NCI-H1048 (cell line): ENCODE measurements at places on chromosomes 12 and 14.

- no peak for DNase-seq
Observed at GRCh38 chr14:30053103-30053502, 125.5 kb upstream of the PRKD1 start.

- DNase-seq, result no peak
Observed at GRCh38 chr12:75818863-75819262, 212.7 kb downstream of the PHLDA1 start.

- DNase-seq, result no peak
Observed at GRCh38 chr14:53365486-53366130, 212.5 kb upstream of the DDHD1 start.

DNA sequence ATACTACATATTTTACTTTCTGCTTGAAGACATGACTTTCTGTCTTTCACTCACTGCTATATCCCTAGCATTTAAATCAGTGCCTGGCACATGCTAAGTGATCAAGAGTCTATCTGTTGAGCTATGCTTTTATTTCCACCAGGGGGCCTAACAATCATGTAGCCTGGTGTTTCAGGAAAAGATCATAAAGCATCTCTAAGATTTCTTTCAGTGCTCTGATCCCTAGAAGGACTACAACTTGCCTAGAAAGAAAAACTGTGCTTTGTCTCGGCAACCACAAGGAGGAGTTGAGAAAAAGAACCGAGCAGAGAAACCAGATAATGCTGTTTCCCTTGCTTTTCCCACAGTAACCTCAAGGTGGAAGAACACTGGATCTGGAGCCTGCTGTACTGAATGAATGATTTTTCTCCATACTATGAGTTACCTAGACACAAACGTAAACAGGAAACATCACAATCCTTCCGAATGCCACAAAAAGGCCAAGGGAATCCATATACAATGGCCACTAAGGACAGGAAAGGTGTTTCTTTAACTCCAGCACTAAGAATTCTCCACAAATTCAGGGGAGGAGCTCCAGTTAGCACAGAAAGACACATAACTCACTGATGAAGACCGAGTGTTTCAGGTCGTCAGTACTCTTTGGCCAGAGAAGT lies 1.2 kb downstream of the CRY1 start:
- no peak for DNase-seq

DNA sequence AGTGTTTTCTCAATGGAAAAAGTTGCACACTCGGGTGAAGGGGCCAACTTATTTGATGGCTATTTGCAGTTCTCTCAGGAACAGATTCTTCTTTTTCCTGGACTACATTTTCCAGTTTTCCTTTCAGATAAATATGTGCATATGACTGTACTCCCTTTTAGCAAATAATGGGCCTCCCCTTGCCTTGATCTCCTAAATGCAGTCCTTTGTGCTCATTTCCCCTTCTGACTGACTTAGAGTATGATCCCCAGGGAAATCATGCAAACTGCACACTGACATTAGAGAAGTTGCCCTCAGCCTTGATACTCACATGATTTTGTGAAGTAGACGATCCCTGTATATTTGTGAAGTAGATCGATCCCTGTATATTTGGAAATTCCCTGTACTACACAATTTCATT lies 492.9 kb upstream of the NOVA1 start:
- DNase-seq, result no peak

DNA sequence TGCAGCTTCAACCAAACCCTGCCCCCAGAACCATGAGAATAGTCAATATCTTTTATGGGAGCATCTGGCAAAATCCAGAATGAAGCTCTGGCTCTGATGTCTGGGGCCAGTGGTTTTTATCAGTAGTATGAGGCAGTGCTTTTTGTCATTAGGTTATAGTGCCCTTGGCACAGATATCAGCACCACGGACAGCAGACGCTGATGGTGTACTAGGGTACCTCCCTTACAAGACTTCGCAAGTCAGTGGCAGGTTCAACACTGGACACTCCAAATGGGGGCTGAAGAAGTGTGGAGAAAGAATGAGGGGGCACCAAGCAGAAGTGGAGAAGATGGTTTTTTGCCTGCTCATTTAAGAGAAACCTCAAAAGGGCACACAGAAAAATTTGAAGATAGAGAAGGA lies 68.2 kb upstream of the E2F7 start:
- DNase-seq, result no peak

DNA sequence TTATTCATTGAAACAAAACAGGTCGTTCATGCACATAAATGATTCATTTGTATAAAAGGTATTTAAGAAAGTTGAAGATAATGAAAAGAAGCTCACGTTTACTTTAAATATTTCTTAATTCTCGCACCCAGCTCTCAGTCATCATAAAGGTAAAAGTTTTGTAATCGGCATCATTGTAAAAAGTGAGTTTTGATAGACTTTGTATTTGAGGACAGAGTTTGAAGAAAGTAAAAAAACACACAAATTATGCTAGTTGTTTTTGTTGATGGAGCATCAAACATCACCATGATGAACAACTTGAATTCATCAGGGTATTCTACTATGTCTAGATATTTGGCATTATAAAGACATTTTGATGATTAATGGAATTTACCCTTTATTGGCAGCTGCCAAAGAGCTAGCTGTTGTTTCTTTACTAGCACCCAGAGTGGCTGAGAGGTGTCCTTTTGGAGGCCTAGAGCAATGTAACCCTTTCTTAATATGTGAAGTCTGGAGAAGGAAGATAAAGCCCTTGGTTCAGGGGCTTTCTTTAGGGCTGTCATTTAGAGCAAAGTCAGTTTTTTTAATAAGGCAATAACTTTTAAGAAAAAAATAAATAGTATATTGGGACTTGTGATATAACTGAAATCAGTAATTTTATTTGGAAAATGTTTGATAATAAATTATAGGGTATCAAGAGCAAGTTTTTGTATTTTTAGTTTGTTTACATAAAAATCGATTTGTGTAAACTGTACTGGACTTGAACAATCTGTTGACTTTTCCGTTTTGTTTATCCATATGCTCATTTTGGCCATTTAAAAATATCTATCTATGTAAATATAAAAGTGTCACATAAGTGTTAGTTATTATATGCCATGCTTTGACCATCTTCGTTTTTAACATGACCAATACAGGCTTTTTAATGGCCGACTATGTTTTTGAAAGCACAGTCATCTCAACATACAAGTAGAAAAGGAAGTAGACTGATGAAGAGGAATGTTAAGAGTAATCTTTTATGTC lies 7.4 kb downstream of the GLRX5 start:
- DNase-seq, result no peak
